NCI-H1417 treated with DMSO at 0.1 percent for 48 hours (cell line): ENCODE measurements at places on chromosomes 5 and 9.

DNA sequence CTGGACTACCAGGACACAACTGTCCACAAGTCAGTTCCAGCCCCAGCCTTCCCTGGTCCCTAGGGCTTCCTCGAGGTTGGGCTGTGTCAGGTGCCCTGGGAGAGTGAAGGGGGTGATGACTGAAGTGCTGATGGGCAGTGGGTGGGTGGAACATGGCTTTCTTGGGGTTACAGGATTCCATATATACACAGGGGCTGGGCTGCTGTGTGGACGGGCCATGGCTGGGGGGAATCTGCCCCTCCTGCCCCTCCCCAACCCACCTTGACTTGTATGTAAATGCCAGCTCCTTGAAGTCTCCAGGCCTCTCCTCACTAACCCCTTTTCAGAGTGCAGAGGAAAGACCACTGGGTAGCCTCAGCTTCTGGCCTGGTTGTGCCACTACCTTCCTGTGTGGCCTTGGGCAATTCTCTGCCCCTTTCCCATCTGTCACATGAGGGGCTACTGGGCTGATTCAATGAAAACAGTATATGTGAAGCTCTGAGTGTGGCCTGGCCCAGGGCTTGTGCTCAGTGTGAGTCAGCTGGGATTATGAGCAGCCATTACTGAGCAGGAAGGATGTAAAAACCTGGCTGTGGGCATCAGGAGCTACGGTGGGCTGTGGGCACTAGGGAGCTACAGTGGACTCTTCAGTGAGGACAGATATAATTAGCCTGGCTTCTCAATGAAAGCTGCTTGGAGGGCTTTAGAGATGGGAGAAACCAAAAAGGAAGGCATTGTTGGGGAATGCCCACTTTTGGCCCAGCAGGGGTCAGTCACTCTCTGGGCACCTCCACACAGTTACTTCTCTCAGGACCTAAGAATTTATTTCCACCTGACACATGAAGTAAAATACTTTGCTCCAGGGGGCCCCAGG, 23.3 kb downstream of the PITX1 start:
- DNase-seq, result no peak

- DNase-seq, result no peak
Observed at GRCh38 chr5:39076757-39077728, 2.8 kb upstream of the RICTOR start.

DNA sequence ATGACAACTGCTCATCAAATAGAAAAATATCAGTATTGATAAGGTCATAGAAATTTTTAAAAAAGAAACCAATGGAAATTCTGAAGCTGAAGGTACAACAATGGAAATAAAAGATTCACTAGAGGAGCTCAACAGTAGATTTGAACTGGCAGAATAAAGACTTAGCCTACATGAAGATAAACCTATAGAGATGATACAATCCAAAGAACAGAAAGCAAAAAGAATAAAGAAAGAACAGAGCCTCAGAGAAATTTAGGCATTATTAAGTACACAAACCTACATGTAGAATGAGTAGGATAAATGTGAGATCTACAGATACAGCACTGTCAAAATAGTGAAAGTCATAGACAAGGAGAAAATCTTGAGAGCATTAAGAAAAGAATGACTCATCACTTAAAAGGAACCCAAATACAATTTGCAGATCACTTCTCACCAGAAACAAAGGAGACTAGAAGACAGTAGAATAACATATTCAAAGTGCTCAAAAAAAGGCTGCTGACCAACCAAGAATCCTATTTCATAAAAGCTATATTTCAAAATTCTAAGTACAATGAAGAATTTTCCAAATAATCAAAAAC, 47.8 kb upstream of the HTR4 start:
- DNase-seq, result no peak

- DNase-seq, result no peak
Observed at GRCh38 chr9:2601785-2602378, 19.7 kb upstream of the VLDLR start.
